ENCODE measurements at places on chromosomes 2 and 18.
A peak's percentile ranks its signal among the peaks of the same experiment; 100 is the strongest.

DNA sequence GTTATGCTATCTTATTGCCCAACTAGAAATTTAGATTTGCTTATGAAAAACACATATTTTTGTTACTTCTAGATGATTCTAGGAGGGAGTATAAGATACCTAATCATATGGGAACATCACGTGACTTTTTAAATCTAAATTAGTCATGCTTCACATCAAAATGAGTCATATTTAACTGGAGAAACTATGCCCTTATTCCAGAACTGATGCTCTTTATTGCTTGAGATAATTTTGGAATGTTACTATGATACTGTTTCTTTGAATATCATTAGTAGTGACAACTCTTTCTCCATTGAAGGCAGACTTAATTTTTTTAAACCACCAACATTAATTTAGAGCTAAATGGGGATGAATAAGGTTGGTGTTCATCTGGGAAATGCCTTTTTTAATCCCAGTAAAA, 19.9 kb upstream of the ELAC1 start:
- peaks cover 30% of the 10 kb centered on the region for H3K36me3 ChIP-seq
- H3K27ac ChIP-seq = no peak overlapping the region
- no peak overlapping the region for H3K4me3 ChIP-seq
- H3K4me1 ChIP-seq = peaks cover 4% of the 10 kb centered on the region

DNA sequence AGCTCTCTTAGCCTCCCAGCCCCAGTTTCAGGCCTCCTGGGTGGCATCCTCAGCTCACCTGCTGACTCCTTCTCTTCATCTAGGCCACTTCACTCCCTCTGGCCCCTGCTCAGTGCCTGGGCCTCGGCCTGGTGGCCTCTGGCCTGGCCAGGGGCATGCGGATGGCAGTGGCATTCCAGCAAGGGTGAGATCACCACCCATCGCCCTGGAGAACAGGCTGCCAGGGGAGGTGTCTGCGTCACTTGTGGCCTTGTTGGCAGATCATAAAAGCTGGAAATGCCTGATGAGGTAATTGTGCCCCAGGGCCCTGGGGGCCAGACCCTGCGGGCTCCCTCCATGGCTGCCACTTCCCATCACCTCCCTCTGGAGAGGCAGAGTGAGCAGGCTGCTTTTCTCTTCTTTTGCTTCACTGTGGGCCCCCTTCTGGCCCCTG, 72.5 kb upstream of the SMAD2 start:
- no peaks in the 10 kb centered on the region for H3K27me3 ChIP-seq
- no peaks in the 10 kb centered on the region for H3K36me3 ChIP-seq
- H3K4me3 ChIP-seq = no peak overlapping the region

- no peak for DNase-seq
- H3K36me3 ChIP-seq = no peaks in the 10 kb centered on the region
- H3K27me3 ChIP-seq = peaks cover 14% of the 10 kb centered on the region
- H3K4me3 ChIP-seq = no peak overlapping the region
- H3K27ac ChIP-seq = peak overlapping the region; percentile 66
Measured at GRCh38 chr2:233966388-233966787, 49.2 kb downstream of the TRPM8 start.

DNA sequence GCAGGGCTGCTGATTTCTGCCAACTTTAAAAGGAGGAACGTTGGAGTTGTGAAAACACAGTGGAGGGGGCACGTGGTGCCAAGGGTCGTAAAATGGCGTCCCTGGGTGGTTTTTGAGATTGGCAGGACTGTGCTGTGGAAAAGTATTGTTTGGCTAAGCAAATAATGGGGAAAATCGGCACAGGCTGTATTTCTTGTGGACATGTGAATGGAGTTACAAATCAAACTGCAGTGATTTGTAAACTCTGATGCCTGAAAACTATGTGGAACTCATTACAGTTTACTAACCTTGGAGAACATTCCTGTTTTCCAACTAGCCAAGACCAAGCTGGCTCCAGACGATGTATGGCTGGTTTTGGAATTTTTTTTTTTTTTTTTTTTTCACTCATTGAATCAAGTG, 68.7 kb downstream of the KCTD1 start:
- H3K4me1 ChIP-seq = no peaks in the 10 kb centered on the region
- H3K4me3 ChIP-seq = no peak overlapping the region
- DNase-seq = no peak

GRCh38 chr18:41370740-41371139, 584.3 kb upstream of the PIK3C3 start:
- H3K4me1 ChIP-seq = no peaks in the 10 kb centered on the region
- H3K36me3 ChIP-seq = no peaks in the 10 kb centered on the region
- H3K4me3 ChIP-seq = no peak overlapping the region
- DNase-seq = no peak
- H3K27ac ChIP-seq = no peak overlapping the region
- H3K27me3 ChIP-seq = no peaks in the 10 kb centered on the region

- H3K4me3 ChIP-seq = no peak overlapping the region
- no peak for DNase-seq
- no peaks in the 10 kb centered on the region for H3K4me1 ChIP-seq
Measured at GRCh38 chr2:128076461-128077106, 14.4 kb upstream of the UGGT1 start.

GRCh38 chr18:55998071-55998522, 410.1 kb upstream of the TCF4 start:
- DNase-seq = no peak
- no peaks in the 10 kb centered on the region for H3K27me3 ChIP-seq
- H3K4me3 ChIP-seq = peak overlapping the region; percentile 40
- H3K27ac ChIP-seq = peak overlapping the region; percentile 65

Data from left ventricle myocardium inferior (tissue), 1 donor.